ENCODE measurements at places on chromosomes 2 and 18.

GRCh38 chr2:14530506-14530905 is 102.0 kb upstream of the LRATD1 start:
- DNase-seq = no peak

DNA sequence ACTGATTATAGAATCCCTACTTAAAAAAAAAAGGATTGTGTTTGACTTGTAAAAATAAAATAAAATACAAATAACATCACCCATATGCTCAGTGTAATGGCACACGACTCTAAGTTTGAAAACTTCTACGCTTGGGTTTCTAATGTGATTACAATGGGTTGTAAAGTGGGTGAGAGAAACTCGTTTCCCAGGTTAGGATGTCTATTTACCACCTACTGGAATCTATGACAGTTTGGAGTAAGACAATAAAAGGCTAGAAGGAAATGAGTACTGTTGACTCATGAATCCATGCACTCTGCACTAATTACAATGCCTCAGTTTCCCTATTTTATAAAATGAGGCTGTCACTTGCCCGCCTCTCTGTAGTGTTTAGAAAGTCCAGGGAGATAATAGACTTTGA is 204.2 kb upstream of the FBXO11 start:
- no peak for DNase-seq

DNA sequence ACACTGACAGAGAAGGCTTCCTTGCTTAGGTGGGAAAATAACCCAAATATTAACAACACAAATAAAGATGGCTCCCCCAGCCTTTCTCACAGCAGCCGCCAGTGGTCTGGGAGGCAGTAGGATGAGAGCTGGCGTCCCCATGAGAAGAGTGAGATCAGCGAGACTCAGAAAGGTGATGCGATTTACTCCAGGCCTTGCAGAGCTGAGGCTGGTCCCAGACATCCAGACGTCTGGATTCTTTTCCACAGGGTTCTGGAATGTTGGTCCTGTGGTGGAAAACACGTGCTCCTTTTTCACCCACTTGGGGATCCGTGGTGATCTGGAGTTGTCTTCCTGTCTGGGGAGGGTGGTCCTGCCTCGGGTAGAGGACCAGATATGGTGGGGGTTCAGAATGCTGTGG is 190.6 kb downstream of the CTIF start:
- no peak for DNase-seq

- no peak for DNase-seq
Measured at GRCh38 chr2:12513339-12513738, 203.4 kb upstream of the TRIB2 start.
